ENCODE measurements at places on chromosomes 2 and 18.

GRCh38 chr2:118473846-118474540 lies 373.5 kb downstream of the EN1 start:
- DNase-seq = no peak

GRCh38 chr18:25351280-25351775 lies 638 bp downstream of the ZNF521 start:
- DNase-seq = no peak

DNA sequence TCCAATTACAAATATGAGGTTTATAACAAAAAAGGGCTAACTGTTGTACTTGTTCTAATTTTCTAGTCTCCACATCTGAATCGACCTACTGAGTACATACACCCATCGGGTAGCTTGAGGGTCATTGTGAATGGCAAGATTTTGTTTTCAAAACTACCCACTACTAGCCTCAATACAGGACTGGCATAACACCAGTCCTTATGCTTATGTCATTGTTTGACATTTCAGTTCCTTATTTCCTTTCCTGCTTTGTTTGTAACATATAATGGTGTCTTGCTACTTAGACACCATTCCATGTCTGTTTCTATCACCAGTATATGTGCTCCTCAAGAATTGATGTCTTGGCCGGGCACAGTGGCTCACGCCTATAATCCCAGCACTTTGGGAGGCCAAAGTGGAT lies 86.0 kb downstream of the EPHA4 start:
- DNase-seq = no peak

- no peak for DNase-seq
Measured at GRCh38 chr2:28327956-28328922, 64.4 kb upstream of the FOSL2 start.

DNA sequence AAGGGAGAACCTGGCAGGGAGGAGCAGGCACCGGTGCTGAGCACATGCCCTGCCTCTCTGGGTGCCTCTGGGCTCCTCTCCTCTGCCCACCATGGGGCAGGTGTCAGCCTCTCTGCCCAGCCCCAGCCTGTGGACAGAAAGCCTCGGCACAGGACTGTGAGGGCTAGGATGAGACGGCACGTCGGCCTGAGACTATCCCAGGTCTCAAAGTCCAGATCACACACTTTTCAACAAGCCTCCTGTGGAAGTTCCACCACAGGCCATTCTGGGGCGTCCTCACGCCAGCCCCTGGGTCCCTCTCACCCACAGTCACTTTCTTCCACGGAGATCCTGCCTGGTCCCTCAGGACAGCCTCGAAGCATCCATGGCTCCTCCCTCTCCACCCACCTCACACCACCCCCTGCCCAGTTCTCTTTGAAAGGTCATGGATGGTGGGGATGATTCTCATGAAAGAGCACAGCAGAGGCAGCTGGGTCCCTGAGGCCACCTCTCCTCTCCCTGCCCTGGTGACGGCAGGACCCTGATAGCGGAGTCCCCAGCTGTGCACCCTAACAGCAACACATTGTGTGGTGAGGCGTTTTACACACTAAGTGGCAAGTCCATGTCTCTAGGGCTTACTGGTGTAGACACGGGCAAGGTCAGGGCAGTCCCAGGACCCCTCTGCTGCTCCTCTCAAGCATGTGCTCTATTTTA lies 569.4 kb upstream of the SALL3 start:
- DNase-seq = no peak

GRCh38 chr2:228646061-228646460 lies 464.6 kb upstream of the SPHKAP start:
- DNase-seq = no peak
